Uterus (tissue), 4 donors: ENCODE measurements at places on chromosomes 7 and 10. TPM values are rescaled to one million over a fixed set of nuclear protein-coding genes. Genes with fewer than 3 reads are reported as not detected.

DNA sequence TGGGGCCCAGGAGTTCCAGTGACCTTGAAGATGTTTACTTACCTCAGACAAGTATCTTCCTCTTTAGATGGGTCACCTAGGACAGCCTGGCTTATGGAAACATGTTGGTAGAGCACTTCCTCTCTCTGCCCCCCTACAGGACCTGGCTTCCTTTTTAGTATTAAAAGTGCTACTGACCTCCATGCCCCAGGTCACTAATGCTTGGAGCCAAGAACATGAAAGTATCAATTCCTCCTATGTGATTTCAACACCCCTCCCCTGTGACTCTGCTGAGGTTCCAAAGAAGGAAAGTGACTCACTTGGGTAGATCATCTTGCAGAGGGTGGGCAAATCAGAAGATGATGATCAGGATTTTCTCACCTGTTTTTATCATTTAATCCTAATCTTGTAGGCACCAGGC, 125.3 kb upstream of the CCDC6 start:
- no peak for DNase-seq

Gene RAB19
- total RNA-seq, result not detected

DNA sequence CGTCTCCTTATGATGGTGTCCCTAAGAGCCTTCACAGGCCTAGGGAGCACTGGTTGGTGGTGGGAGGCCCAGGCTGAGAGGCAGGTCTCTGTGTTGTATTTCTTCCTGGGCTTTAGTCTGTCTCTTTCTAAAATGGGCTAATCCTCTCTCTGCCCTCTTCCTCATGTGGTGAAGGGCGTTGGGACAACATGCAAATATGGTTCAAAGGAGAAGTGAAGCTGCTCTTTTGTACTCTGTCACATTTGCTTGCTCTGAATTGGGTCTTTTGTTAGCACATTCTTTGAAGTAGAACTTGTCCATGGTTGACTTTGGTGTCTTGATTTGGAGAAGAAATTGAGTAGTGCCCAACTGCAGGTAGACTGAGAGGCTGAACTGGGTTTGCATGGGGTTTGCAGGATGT, 814 bp downstream of the HK1 start:
- no peak for DNase-seq

DNA sequence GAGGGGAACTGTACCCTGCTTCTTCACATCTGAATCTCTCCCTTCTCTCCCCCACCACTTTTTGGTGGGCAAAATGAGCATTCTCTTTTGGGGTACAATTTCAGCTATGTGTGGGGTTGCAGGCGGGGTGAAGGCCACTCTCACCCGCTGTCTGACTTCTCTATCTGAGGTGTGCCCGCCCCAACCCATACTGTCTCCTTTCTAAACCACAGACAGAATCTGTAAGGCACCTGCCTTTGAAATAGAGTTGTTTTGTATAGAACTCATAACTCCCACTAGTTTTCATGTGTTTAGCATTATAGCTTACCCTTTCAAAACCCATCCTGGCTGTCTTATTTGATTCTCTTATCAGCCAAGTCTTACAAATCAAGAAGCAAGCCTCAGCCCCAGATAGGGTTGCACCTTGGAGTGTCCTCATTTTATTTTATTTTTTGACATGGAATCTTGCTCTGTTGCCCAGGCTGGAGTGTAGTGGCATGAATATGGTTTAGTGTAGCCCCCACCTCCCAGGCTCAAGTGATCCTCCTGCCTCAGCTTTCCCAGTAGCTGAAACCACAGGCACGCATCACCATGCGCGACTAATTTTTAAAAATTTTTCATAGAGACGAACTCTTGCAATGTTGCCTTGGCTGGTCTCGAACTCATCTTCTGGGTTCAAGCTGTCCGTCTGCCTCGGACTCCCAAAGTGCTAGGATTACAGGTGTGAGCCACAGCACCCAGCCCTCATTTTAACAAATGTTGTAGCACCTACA, 11.9 kb downstream of the TSPAN14 start:
- no peak for DNase-seq

- no peak for DNase-seq
Measured at GRCh38 chr7:151799506-151799905, 77.4 kb downstream of the PRKAG2 start.

DNA sequence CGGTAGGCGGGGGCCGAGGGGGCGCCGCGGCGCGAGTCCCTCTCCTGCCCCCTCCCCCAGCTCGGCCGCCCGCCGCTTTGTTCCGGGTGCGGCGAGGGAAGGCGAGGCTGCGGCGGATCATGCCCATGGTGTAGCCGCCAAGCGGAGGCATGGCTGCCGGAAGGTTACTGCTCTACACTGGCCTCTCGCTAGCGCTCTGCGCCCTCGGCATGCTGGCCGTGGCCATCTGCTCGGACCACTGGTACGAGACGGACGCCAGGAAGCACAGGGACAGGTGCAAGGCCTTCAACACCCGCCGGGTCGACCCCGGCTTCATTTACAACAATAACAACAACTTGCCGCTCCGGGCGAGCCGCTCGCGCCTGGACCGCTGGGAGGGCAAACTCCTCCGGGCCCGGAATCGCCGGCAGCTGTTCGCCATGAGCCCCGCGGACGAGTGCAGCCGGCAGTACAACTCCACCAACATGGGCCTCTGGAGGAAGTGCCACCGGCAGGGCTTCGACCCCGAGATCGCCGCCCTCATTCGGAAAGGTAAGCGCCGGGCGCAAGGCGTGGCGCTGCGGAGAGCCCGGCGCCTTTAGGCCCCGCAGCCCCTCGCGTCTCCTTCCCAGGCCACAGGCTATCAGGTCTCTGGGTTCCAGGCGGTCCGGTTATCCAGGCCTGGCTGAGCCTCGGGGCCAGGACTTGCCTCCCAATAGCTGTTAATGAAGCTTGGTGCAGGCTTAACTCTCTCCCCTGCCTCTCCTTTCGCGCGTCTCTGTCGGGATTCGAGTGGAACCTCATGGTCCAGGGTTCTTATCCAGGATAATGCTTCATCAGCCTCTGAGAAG, 513 bp downstream of the TMEM178B start:
- DNase-seq, result no peak

- no peak for DNase-seq
Measured at GRCh38 chr7:75646571-75647102, 92.1 kb downstream of the HIP1 start.

GRCh38 chr7:23469961-23470250, 385 bp downstream of the IGF2BP3 start:
- DNase-seq, result no peak

Gene ZSWIM8
- 61.4 TPM for total RNA-seq

Gene ITGB8
- 74.8 TPM for total RNA-seq

- DNase-seq, result no peak
Measured at GRCh38 chr7:50282813-50283605, 21.5 kb upstream of the IKZF1 start.

GRCh38 chr7:132381742-132382472, 194.4 kb downstream of the PLXNA4 start:
- no peak for DNase-seq

- DNase-seq, result no peak
Measured at GRCh38 chr7:19617901-19618300, 90.9 kb downstream of the POLR1F start.

DNA sequence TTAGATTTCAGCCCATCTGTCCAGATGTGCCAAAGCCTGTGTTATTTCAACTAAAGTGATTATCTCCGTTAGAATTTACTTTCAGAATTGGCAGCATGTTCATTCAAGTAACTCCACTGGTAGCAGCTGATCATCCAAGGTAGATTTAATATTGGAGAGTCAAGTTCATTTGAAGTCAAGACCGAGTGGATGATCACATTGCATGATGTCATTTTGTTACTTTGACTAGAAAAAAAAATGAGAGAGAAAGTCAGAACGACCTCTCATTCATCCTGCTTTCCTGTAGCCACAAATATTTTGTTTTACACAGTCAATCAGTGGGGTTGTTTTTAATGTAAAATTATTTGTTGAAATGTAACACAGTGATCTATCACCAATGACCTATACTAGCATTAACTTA, 196.7 kb upstream of the PHYHIPL start:
- no peak for DNase-seq

DNA sequence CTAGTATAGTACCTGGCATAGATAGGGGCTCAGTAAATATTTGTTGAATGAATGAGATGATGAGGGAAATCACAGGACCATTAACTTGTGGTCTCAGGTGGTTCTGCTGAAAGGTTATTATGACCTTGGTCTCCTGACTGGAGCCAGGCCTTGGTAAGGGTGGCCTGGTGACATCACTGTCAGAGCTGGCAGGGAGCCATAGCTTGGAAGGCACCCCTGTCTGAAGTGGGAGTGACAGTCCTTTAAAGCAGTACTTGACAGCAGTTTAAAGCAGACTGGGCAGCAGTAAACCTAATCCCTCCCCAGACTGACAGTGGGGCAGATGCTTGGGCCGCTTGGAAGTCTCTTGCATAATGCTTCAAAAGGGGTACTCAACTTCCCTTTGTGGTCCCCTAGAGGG, 13.4 kb downstream of the DPCD start:
- DNase-seq, result no peak

DNA sequence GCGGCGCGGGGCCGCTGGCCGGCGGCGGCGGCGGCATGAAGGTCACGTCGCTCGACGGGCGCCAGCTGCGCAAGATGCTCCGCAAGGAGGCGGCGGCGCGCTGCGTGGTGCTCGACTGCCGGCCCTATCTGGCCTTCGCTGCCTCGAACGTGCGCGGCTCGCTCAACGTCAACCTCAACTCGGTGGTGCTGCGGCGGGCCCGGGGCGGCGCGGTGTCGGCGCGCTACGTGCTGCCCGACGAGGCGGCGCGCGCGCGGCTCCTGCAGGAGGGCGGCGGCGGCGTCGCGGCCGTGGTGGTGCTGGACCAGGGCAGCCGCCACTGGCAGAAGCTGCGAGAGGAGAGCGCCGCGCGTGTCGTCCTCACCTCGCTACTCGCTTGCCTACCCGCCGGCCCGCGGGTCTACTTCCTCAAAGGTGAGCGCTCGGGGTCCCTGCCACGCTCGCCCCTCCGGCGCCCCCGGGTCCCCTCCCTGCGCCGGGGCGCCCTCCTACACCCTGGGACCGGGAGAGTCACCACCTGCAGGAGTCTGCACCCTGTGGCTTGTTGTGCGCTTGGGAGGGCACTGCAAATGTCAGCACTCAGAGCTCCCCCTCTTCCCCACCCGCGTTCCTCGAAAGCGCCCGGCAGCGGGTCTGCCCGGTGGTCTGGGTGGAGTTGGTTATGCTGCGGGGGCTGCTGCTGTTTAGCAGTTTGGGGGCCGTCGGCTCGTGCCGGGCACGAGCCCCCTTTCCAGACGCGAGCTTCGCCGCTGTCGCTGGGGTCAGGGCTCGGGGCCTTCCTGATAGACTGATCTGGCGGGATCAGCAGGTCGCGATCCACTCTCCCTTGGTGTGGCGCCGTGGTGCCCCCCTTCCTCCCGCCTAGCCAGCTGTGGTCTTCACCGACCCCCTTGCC, 627 bp downstream of the DUSP5 start:
- peak; percentile 58 for DNase-seq

DNA sequence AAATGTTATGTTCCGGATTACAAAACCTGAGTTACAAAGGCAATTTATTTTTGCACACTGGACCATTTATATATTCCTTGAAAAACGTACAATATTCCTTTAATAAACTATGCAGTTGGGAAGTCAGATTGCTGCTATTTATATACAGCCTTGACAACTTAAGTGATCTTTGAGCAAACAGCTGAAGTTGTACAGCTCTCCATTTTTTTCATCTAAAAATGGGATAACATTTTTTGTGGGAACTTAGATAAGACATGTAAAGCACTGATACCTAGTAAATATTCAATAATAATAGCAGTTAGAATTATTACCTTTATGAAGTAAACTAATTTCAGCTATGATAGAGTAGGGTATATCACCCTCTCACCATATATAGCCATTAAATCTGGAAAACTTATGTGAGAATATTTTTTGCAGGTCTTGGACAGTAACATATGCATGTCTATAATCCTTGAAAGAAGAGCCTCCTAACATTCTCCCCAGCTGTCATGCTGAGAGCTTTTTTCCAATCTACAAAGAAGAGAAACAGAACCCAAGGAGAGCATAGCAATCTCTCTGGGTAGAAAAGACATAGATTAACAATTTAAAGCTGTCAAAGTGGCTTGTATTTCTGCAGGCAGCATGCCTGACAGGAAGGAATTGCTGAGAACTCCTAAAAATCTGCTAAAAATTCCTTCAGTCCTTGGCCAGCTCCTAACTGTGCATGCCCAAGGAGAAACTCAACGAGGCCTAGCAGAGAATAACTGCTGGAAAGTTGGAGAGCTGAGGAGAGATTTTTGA, 326.0 kb downstream of the CRPPA start:
- no peak for DNase-seq

GRCh38 chr7:89695241-89695640, 459.0 kb upstream of the STEAP1 start:
- no peak for DNase-seq

- DNase-seq, result no peak
Measured at GRCh38 chr7:158329686-158330085, 257.9 kb downstream of the PTPRN2 start.

Gene PPP1R9A
- total RNA-seq, result 5.3 TPM

DNA sequence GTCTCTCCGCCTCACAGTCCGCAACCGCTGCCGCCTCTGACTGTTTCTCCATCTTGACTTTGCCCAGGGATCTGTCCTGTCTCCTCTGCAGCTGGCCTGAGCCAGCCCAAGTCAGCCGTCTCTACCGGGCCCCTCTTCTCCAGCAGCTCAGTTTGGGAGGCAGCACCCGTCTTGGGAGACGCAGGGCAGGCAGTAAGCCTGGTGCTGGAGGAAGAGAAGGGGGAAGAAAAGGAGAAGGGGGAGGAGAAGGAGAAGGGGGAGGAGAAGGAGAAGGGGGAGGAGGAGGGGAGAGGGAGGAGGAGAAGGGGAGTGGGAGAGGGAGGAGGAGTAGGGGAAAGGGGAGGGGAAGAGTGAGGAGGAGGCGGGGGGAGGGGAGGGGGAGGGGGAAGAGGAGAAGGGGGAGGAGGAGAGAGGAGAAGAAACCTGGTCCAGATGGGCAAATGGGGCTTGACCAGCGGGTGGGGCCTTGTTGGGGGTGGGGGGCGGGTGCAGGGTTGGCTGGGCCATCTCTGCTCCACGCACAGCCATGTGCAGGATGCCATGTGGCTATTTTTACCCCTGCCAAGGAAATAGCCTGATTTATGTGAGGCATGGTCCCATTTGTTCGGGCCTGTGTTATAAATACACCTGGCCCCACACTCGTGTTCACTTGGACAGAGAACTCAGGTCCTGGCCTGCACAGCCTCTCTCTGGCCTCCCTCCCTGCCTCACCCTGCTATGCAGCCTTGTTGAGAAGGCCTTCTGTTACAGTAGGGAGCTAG, 35.9 kb upstream of the FZD9 start:
- peak; percentile 47 for DNase-seq

Gene GIMAP1
- total RNA-seq, result 4.0 TPM

- DNase-seq, result no peak
Measured at GRCh38 chr7:40659231-40659630, 524.4 kb downstream of the SUGCT start.

GRCh38 chr10:24713086-24713485, 10.6 kb downstream of the ARHGAP21 start:
- no peak for DNase-seq

Gene NRG3
- total RNA-seq, result not detected

- DNase-seq, result no peak
Measured at GRCh38 chr10:14616955-14617730, 157.6 kb downstream of the FAM107B start.

Gene DOCK1
- total RNA-seq, result 15.6 TPM
